Activated CD8-positive, alpha-beta memory T cell treated with anti-CD3 and anti-CD28 coated beads, Interleukin-2, amount 10 ng/mL, durations not matched to agents 7 days and 5 days (primary cell): ENCODE measurements at places on chromosomes 5 and 9. TPM values are rescaled to one million over a fixed set of nuclear protein-coding genes. Genes with fewer than 3 reads are reported as not detected.

The SAXO1 gene
- total RNA-seq, result not detected

DNA sequence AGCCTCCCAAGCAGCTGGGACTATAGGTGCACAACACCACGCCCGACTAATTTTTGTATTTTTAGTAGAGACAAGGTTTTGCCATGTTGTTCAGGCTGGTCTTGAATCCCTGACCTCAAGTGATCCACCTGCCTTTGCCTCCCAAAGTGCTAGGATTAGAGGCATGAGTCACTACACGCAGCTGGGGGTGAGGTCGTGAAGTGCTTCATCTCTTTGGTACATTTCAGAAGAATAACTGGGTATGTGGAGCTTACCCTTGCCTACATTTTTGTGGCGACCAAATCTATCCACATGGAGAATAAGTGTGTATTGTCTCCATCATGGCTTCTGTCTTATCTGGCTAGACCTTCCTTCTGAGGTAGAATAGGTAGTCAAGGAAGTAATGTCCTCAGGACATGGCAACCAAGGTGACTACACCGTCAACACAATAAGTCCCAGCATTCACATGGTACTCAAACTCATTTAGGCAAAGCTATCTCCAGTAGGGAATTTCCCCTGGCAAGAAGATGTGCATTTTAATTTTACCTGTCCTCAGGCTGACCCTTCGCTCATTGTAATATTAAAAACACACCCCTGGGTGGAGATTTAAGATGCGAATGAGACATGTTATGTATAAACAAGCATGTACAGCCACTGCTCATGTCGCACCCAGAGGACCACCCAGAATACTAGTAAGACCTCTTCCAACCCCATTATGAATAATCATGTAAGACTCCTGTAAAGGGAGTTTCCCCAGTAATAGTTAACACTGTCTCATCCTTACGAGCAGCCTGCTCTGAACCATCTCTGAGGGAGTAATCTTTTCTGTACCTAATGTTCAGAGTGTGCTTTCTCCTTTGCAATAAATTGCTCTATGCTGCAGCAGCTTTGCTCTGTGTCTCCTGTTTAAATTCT is 1173.2 kb downstream of the TAF11L14 start:
- H3K4me1 ChIP-seq, result no peaks in the 10 kb centered on the region
- H3K27me3 ChIP-seq, result peaks cover 3% of the 10 kb centered on the region
- DNase-seq, result no peak
- H3K27ac ChIP-seq, result no peak overlapping the region
- no peaks in the 10 kb centered on the region for H3K36me3 ChIP-seq

The PCDHA9 gene
- not detected for total RNA-seq

DNA sequence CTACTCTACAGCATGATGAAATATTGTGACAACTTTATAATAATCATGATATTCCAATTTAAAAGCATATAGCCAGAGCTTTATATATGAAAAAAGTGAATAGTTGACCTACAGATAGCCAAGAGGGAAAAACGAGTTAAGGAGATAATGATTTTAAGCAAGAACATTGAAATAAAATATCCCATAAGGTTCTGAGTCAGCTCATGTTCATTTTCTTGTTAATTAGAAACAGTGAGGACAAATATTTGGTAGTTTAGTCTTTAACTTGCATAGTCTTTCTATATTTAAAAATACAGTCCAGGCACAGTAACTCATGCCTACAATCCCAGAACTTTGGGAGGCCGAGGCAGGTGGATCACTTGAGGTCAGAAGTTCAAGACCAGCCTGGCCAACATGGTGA is 55.8 kb upstream of the CDH6 start:
- no peak for DNase-seq
- no peaks in the 10 kb centered on the region for H3K27me3 ChIP-seq
- no peaks in the 10 kb centered on the region for H3K4me1 ChIP-seq

The NSG2 gene
- not detected for total RNA-seq
